Activated CD4-positive, alpha-beta memory T cell treated with anti-CD3 and anti-CD28 coated beads for 36 hours (primary cell): ENCODE measurements at places on chromosomes 5 and 9.

DNA sequence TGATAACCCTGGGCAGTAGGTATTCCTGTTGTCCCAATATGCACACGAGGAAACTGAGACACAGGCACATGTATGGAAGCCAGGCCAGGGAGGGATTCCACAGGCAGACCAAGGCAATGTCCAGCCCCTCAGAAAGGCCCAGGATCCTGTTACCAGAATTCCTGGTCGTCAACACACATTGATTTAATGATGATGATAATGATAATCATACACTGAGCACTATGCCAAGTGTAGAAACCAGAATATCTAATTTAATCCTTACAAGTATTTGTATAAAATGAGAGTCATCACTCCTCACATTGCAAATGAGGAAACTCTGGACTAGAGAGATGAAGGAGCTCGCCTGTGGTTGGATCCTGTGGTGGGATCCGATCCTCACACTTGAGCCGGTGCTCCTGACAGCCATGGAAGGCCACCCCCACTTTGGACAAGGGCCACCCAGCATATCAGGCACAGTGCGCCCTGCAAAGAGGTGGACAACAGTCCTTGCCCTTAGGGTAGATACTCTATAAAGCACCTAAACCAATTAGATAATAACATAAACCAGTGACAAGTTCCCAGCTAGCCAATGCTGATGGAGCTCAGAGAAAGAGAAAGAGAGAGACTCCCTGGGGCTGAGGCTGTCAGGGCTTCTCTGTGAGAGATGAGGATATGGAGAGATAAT, 185.3 kb downstream of the SLIT3 start:
- H3K36me3 ChIP-seq = no peaks in the 10 kb centered on the region
- no peak overlapping the region for H3K27ac ChIP-seq
- no peak overlapping the region for H3K4me3 ChIP-seq
- H3K27me3 ChIP-seq = no peaks in the 10 kb centered on the region
- no peaks in the 10 kb centered on the region for H3K4me1 ChIP-seq

DNA sequence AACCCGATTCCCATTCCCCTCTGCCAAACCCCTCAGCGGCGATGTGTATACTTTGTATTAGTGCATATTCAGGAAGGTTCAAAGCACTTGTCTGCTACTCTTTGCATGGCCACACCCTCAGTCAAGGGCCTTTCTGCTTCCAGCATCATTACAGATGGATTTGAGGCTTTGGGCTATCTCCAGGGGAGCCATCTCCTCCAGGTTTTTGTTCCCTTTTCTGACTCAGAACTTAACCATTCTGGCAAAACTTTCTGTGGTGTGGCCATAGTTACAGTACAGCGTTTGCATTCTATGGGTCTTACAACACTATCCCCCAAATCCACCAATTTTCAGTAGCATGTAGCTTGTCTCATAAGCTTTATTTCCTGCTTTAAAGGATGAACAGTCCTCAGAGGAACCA, 36.0 kb upstream of the SVEP1 start:
- no peak for DNase-seq
- no peaks in the 10 kb centered on the region for H3K36me3 ChIP-seq
- H3K4me1 ChIP-seq = no peaks in the 10 kb centered on the region
- no peaks in the 10 kb centered on the region for H3K27me3 ChIP-seq

DNA sequence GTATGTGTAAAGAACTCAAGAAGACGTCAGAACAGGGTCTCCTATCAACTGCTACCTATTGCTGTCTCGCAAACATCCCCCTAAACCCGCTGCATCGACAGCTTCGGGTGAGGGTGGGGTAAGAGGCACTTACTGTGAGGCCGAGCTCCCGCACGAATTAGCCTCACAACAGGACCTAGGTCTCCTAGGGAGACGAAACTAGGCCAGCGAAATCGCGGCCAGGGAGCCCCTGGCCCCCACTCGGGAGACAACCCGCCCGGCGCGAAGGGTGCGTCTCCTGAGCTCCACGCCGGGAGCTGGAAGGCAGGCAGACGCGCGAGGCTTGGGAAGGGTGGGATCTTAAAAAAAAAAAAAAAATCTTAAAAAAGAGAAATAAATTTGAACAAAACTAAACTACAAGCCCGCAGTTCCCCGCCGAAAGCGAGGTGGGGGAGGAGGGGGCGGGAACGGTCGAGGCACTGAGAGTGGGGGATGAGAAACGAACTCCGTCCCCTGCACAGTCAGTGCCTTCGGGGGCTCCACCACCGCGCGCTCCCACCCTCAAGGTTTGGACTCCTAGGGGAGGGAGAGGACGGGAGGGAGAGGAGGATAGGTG, 33.0 kb upstream of the NFIB start:
- H3K4me1 ChIP-seq = peaks cover 16% of the 10 kb centered on the region
- H3K27me3 ChIP-seq = peaks cover 50% of the 10 kb centered on the region
- DNase-seq = no peak
- no peak overlapping the region for H3K4me3 ChIP-seq
- no peak overlapping the region for H3K27ac ChIP-seq

DNA sequence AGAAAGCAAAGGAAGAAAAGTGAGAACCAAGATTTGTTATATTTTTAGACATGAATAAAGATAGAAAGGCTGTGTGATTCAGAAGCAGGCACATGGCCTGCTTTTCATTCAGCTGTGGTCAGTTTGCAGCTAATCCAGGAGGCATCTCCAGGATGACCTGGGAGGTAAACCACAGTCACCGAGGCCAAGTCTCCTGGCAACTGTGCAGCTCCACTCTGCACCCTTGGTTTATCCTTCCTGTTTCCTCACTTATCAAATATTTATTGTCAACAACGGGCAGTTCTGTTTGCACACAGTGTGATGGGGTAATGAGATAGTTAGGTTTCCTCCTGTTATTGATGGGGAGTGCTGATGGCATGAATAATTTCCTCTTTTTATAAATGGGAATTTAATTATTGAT, 243.0 kb downstream of the PSAT1 start:
- no peak overlapping the region for H3K27ac ChIP-seq
- DNase-seq = no peak
- H3K4me1 ChIP-seq = no peaks in the 10 kb centered on the region
- no peaks in the 10 kb centered on the region for H3K36me3 ChIP-seq
- H3K27me3 ChIP-seq = no peaks in the 10 kb centered on the region
